IMR-90 (cell line): ENCODE measurements at places on chromosomes 3 and 15. TPM values are rescaled to one million over a fixed set of nuclear protein-coding genes. Genes with fewer than 3 reads are reported as not detected.

DNA sequence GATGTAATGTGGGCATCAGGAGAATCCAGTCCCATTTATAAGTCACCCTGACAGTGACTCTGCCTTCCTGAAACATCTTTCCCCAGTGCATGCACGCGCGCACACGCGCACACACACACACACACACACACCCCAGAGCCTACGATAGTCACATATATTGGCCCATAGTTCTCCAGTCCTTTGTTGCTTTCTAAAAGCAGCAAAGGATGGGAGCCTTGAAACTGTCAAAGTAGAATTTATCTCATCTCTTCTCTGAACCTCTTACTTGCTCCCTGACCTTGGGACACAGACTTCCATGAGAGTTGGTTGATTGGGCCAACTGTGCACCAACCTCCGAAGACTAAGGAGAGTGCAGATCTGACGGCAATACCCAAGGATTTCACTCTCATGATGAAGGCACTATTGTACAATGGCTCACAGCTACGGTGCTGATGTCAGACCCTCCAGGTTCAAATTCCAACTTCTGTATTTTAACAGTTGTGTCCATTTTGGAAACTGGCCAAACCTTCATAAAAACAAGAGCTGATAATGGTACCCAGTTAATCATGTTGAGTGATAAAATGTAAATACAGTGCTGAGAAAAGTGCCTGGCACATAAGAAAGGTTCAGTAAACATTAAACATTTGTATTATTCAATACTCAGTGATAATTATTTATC lies 8.3 kb downstream of the CPA3 start:
- no peak for DNase-seq

GRCh38 chr3:160919942-160920341 lies 163.9 kb downstream of the PPM1L start:
- DNase-seq, result no peak

DNA sequence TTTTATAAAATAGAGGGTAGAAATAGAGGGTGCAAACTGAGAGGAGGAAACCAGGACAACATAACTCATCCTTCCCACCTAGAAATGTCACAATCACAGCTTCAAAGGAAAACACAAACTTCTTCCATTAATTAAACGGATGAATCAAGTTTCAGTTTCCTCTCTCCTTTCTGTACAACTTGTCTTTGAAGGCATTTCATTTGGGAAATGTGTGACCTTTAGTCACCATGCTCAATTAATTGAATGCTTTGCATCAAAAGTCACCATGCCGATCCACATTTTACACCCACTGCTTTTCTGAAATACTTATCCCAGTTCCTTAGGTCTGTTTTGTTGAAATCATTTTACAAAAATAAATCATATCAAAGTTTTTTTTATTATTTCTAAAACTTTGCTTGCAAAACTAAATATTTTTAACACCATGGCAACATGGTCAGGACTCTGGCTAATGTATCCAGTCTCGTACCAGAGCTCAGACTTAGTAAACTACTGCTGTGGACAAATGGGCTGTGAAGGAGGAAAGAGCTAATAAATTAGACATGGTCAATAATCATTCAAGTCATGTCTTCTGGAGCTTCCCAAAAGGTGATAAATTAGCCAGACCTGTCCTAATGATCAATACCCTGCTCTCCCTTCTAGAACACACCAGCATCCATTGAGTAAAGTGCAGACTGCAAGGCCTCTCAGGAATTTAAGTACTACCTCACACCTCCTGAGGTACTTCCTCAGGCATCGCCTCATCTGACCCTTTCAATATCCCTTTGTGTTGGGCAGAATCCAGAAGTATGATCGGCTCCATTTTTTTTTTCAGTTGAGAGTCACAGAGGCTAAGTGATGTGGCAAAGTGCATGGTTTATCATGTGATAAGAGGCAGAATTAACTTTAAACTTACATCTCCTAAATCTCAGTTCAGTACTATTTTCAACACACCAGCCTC lies 161.3 kb downstream of the GREM1 start:
- DNase-seq, result no peak

- no peak for DNase-seq
Measured at GRCh38 chr3:171258316-171258715, 201.9 kb downstream of the TNIK start.

DNA sequence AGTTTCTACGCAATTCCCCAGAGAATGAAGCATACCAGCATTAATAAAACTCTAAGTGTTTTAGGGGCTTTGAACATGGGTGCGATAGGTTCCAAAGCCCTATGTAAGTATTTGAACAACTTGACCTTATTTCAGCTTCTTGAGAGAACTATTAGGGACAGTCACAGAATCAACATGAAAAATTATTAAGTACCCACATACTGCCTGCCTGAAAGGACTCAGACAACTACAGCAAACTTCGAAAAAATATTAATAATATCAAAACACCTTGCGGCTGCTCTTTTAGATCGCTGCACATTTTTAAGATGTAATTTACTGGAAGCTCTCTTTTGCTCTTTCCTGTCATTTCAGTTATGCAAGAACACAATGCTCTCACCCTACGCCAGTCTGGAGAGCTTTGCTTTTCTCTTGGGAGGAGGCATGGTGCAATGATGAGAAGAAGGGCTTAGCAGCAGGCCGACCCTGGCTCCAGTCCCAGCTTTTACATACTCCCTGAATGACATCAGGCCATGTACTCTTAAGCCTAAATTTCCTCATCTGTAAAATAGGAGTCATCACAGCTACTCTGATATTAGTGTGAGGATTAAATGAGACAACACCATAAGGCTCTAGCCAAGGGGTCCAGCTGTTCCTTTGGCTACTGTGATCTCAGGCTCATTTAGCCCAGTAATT lies 640.7 kb downstream of the FHIT start:
- peak; percentile 36 for DNase-seq

GRCh38 chr3:108209579-108209978 lies 12.6 kb downstream of the IFT57 start:
- DNase-seq, result no peak

DNA sequence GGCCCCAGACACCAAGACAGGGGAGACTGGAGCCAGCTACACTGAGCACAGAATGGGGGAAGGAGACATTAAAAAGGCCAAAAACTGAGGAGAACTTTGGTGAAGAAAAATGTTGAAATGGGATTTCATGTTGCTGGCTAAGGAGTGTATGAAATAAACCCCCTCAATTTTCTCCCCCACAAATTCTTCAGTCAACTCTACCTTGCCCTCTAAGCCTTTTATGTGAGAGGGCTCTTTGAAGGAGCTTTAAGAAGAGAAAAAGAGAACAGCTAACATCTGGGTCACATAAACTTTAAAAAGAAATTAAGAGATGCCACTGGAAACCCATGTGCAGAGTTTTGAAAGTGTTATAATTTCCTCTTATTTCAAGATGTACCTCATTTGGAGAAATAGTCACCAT lies 88.6 kb downstream of the ATP8B4 start:
- no peak for DNase-seq

The MUC20 gene
- total RNA-seq, result not detected in 2 replicates

The CNTN4 gene
- total RNA-seq, result under 0.01 TPM in 2 replicates
